ENCODE measurements at places on chromosomes 3 and 15. TPM values are rescaled to one million over a fixed set of nuclear protein-coding genes. Genes with fewer than 3 reads are reported as not detected.
A peak's percentile ranks its signal among the peaks of the same experiment; 100 is the strongest.

DNA sequence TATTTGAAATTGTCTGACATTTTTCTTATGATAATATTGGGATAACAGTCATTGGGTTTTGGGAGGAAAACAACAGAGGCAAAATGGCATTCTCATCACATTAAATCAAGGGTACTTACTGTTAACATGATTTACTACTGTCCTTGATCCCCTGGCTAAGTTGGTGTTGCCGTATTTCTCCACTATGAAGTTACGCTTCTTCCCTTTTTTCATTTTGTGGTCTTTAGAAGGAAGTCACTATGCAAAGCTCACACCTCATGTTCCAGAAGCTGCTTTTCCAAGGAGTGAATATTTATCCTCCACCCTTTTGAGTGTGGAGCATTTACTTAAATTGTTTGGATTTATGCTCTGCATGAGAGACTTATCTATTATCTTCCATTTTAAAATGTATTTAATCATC, 63.7 kb downstream of the ALCAM start:
- no peaks in the 10 kb centered on the region for H3K36me3 ChIP-seq
- no peak for DNase-seq
- H3K4me3 ChIP-seq: no peak overlapping the region
- H3K4me1 ChIP-seq: peaks cover 55% of the 10 kb centered on the region
- no peaks in the 10 kb centered on the region for H3K27me3 ChIP-seq

DNA sequence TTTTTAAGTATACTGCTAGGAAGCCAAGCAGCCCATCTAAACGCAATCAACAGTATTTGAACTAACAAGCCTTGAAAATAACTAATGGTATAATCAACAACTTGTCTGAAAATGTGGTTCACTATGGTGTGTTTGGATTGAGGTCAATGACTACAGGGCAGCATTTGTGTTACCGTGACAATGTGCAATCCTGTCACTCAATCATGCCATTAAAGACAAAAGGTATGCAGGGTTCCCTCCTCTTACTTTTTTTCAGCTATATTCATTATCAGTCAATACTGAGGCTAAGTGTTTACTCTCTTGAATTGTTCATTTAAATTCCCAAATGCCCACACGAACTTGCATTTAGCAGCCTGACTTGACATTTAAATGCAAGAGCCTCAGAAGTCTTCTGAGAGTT, 1099.3 kb upstream of the EPHA6 start:
- H3K36me3 ChIP-seq: no peaks in the 10 kb centered on the region
- no peak for DNase-seq
- no peaks in the 10 kb centered on the region for H3K4me1 ChIP-seq
- H3K27ac ChIP-seq: no peak overlapping the region
- H3K27me3 ChIP-seq: peaks cover 2% of the 10 kb centered on the region
- H3K4me3 ChIP-seq: no peak overlapping the region

GRCh38 chr3:173876476-173876875, 478.9 kb downstream of the NLGN1 start:
- peaks cover 23% of the 10 kb centered on the region for H3K4me1 ChIP-seq
- DNase-seq: no peak
- H3K36me3 ChIP-seq: no peaks in the 10 kb centered on the region
- H3K27me3 ChIP-seq: no peaks in the 10 kb centered on the region
- no peak overlapping the region for H3K27ac ChIP-seq

DNA sequence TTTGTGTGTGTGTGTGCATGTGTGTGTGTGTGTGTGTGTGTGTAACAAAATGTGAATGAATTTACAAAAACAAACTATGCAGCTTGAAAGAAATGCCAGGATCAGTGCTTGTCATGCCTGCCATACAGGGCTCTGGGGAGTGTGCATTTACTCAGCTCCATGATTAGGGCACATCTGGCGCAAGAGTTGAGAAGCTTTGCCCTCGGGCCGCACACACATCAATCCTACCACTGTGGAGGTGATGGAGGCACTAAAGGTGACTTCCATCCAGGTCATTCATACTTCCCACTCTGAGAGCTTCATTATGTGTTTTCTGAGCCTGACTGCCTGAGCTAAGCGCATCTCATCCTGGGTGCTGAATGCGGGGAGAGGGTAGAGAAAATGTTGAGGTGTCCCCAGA, 72.0 kb upstream of the ZBED2 start:
- no peaks in the 10 kb centered on the region for H3K27me3 ChIP-seq
- peak overlapping the region; percentile 5 for H3K27ac ChIP-seq
- no peaks in the 10 kb centered on the region for H3K36me3 ChIP-seq
- DNase-seq: no peak

DNA sequence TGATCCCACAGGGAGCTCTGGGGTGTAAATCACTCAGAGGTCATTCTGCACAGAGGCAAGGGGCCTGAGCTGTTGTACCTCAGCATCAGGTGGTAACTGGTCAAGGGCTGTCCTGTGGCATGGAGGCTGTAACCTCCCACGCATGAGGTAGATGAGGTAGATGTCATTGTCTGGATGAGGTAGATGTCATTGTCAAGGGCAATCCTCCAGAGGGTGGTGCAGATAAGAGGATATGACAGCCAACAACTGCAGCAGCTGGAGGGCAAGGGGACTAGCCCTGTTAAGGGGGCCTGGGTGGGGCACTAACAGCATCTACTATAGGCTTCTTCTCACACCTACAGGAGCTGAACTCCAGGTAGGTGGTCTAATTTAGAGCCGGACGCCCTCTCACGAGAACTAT, 55.6 kb downstream of the THRB start:
- no peak for DNase-seq
- H3K4me3 ChIP-seq: no peak overlapping the region
- no peaks in the 10 kb centered on the region for H3K27me3 ChIP-seq
- no peak overlapping the region for H3K27ac ChIP-seq

GRCh38 chr3:108133858-108134554, 43.2 kb upstream of the CD47 start:
- DNase-seq: no peak
- H3K27me3 ChIP-seq: no peaks in the 10 kb centered on the region
- peaks cover 27% of the 10 kb centered on the region for H3K4me1 ChIP-seq
- no peaks in the 10 kb centered on the region for H3K36me3 ChIP-seq

GRCh38 chr3:141229132-141229531, 2.5 kb upstream of the PXYLP1 start:
- no peaks in the 10 kb centered on the region for H3K27me3 ChIP-seq
- H3K36me3 ChIP-seq: no peaks in the 10 kb centered on the region
- peaks cover 38% of the 10 kb centered on the region for H3K4me1 ChIP-seq
- H3K27ac ChIP-seq: no peak overlapping the region
- DNase-seq: peak; percentile 44

DNA sequence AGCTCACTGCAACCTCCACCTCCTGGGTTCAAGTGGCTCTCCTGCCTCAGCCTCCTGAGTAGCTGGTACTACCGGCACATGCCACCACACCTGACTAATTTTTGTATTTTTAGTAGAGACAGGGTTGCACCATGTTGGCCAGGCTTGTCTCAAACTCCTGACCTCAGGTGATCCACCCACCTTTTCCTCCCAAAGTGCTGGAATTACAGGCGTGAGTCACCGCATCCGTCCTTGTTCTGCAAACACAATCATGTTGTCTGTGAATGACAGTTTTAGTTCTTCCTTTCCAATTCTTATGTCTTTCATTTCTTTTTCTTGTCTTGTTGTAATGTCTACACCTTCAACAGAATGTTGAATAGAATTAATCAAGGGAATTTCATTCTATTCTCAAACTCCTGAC, 16.3 kb upstream of the SMCO1 start:
- H3K4me1 ChIP-seq: peaks cover 11% of the 10 kb centered on the region
- no peak overlapping the region for H3K27ac ChIP-seq
- no peak overlapping the region for H3K4me3 ChIP-seq
- H3K36me3 ChIP-seq: no peaks in the 10 kb centered on the region

DNA sequence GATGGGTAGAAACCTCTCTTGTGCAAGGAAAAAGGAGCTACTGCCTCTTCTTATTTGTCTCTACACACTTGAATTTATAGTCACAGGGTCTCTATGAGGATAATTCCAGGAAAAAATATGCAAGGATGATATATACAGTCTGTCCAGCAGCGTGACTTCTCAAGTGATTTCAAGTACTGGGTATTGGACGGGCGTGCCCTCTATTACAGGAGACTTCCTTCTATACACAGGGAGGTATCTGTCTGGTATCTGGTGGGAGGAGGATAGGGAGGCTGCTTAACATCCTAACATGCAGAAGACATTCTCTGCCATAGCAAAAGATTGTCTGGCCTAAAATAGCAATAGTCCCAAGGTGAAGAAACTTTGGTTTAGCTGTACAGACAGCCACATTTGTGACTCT, 146.1 kb downstream of the TPRG1 start:
- DNase-seq: no peak
- no peaks in the 10 kb centered on the region for H3K36me3 ChIP-seq
- no peak overlapping the region for H3K4me3 ChIP-seq
- no peak overlapping the region for H3K27ac ChIP-seq
- H3K4me1 ChIP-seq: peaks cover 17% of the 10 kb centered on the region
- H3K27me3 ChIP-seq: no peaks in the 10 kb centered on the region

DNA sequence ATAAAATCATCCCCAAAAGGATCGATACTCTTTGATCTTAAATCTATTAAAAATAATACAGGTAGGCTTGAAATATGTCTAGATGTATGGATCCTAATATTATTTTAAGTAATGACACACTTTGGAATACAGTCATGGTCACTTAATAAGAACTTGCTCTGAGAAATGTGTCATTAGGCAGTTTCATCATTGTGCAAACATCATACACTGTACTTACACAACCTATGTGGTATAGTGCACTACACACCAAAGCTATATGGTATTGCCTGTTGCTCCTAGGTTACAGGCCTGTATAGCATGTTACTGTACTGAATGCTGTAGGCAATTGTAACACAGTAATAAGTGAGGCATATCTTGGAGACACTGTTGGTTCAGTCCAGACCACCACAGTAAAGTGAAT, 307.1 kb downstream of the RAP2B start:
- no peak overlapping the region for H3K4me3 ChIP-seq
- no peak overlapping the region for H3K27ac ChIP-seq

GRCh38 chr15:36499412-36500389, 79.7 kb upstream of the CDIN1 start:
- no peak overlapping the region for H3K27ac ChIP-seq
- no peak for DNase-seq
- no peaks in the 10 kb centered on the region for H3K36me3 ChIP-seq
- peaks cover 38% of the 10 kb centered on the region for H3K4me1 ChIP-seq

DNA sequence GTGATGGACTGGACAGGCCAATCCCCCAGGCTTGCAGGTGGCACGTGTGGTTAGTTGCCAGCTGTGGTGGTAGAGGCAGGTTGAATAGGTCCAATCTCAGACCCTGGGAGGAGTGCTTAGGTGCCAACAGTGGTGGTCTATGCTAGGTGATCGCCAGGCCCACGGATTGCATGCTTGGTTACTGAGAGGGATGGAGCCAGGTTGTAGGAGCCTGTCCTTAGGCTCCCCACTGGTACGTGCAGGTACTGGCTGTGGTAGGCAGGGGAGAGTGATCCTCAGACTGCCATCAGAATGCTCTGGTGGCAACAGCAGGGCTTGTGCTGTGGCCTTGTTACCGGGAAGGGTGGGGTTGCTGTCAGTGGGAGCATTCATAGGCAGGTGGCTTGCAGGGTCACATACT, 44.7 kb downstream of the NCK1 start:
- peaks cover 9% of the 10 kb centered on the region for H3K36me3 ChIP-seq
- H3K4me1 ChIP-seq: peaks cover 10% of the 10 kb centered on the region

DNA sequence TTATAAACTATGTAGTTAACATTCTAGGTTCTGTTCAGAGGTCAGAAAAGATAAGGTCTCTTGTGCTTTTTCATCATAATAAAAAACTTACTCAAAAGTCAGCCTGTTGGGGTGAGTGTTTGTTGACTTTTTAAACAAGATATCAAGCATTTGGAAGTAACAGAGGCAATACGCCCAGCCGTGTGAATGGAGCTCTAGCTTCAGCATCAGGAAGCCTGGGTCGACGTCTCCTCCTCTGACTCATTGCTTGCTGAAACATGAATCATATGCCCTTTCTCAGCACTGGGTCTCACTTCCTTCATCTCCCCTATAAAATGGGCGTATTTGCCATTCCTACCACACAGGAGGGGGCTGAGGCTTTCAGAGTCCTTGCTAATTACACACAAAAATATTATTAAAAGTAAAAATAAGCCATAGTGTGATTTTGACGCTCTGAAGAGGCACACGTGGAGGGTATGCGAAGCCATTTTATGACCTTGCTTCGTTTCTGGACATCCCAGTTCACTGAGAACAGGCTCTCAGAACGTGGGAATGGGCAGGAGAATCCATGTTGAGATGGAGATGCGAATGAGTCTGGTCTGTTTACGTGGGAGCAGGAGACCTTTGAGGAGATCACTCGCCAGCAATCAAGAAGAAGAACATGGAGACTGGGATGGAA, 220.8 kb upstream of the TPRG1 start:
- H3K36me3 ChIP-seq: no peaks in the 10 kb centered on the region
- DNase-seq: no peak
- H3K4me3 ChIP-seq: no peak overlapping the region
- peaks cover 61% of the 10 kb centered on the region for H3K4me1 ChIP-seq

DNA sequence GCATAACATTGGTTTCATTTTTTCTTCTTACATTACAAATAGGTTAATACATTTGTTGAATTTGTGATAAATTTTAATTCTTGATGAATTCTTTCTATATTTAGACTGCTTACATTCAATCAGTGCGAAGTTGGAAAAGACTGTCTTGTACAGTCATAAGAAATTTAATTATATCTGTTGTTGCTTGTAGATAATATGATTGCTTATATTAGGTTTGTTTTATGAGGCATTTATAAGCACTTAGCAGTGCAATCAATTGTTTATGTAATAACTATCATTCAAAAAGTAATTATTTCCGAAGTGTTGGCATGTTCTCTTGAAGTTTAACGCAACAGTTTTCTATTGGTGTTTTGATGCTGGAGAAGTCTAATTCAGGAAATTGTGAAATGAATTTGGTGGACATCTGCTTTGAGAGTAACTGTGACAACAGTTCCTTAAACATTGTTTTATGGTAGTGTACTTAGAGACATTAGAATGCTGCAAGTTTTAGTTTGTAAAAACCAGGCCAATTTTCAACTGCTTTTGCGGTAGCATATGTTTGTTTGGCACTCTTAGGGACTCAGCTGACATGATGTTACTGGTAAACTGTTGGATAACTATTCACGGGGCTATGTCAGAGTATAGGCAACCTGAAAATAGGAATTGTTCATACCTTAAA, 99.7 kb downstream of the NAALADL2 start:
- H3K4me3 ChIP-seq: no peak overlapping the region
- peaks cover 34% of the 10 kb centered on the region for H3K4me1 ChIP-seq
- no peaks in the 10 kb centered on the region for H3K27me3 ChIP-seq
- DNase-seq: no peak

DNA sequence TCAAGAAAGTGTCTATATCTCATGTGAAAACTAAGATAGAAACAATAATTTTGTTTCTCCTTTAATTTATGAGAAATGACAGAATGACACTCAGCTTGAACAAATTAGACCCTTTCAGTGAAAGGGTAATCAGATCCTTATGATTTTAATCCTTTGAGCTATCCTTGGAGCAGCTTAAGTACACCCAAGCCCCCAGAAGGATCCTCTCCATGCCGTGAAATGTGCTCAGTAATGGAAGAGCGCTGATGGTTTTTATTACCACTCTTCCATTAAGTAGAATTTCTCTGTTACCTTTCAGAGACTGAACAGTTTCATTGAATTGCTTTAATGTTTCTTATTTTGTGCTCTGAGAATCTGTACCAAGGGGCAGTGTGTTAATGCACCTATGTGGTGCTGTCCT, 54.3 kb downstream of the HMG20A start:
- H3K4me3 ChIP-seq: no peak overlapping the region
- H3K27ac ChIP-seq: no peak overlapping the region
- H3K27me3 ChIP-seq: no peaks in the 10 kb centered on the region
- DNase-seq: no peak
- H3K36me3 ChIP-seq: peaks cover 55% of the 10 kb centered on the region

NPAP1 gene
- total RNA-seq: not detected

INKA1 gene
- total RNA-seq: 5.1 TPM

SLC33A1 gene
- total RNA-seq: 30.6 TPM

P4HTM gene
- total RNA-seq: 35.6 TPM

SNTN gene
- total RNA-seq: not detected

DNAH12 gene
- total RNA-seq: 0.08 TPM

FETUB gene
- total RNA-seq: not detected

PARP15 gene
- 0.08 TPM for total RNA-seq

BMF gene
- 46.6 TPM for total RNA-seq

Data from osteocyte (in vitro differentiated cells).